Stimulated activated CD4-positive, alpha-beta T cell treated with anti-CD3 and anti-CD28 coated beads, Interleukin-1b, Interleukin-23, amount 100 ng/mL, for 1 hour (primary cell): ENCODE measurements at places on chromosomes 6 and 20.

DNA sequence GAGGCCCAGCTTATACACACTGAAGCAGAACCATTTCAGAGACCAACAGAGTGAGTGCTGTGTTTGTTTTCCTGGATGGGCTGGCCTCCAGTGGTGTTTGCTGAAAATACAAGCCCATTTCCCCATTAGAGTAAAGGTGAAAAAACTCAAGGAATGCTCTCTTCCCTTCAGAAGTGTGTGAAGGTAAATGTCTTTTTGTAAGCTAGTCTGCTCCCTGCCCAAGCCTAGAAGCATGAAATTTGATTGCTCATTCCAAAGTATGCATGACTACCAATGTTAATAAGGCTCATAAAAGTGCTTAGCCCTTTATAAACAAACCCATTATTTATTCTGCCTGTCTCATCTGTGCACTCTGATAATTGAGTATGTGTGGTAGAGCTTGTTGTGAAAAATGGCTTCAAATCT lies 59.1 kb downstream of the ADGRF1 start:
- no peak for DNase-seq

- no peak for DNase-seq
These were observed 219.5 kb upstream of the RIN2 start for GRCh38 chr20:19538556-19538955.

DNA sequence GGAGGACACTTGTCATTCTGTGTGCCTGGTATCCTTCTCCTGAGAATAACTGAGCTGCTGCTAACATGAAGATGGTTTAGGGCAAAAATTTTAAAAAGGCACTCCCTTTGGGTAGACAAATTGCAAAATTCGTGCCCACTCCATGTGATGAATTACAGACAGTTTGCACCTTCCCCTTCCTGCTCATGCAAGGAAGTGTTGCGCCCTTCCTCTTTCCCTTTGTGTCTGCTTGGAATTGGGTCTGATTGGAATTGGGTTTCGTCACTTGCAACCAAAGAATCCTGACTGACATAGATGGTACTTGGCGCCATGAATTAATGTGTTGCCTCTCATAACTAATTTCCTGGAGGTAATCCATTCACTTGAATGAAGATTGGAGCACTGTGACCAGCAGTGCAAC lies 62.3 kb upstream of the SHLD1 start:
- DNase-seq = no peak

GRCh38 chr6:24214984-24215383 lies 89.0 kb downstream of the NRSN1 start:
- DNase-seq = no peak

DNA sequence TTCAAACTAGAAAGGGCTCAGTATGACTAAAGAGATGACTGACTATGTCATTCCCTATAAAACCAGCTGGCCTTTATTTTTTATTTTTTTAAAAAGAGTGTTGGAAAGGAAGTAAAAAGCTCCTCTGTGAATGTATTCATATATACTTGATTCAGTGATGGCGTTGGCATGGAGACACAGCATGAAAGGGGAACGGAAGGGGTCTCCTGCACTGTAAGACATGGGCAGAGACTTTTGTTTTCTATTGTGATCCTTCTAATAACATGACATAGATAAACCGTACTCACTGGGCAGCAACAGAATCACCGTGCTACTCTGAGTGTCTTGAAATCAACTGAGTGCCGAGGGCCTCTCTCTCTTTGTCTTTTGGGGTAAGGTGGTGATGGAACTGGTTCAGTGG lies 228.1 kb upstream of the RIN2 start:
- no peak for DNase-seq

DNA sequence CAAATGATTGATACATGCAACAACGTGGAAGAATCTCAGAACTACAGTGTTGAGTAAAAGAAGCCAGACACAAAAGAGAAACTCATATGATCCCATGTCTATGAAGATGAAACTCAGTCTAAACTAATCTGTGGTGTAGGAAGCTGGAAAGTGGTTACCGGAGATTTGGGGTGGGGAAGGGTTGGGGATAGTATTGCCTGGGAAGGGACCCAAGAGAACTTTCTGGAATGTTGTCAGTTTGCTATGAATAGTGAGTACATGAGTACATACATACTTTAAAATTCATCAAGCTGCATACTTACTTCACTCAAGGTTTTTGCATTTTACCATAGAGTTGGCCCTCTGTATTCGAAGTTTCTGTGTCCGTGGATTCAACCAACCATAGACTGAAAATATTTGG lies 106.0 kb downstream of the SAMD5 start:
- no peak for DNase-seq

DNA sequence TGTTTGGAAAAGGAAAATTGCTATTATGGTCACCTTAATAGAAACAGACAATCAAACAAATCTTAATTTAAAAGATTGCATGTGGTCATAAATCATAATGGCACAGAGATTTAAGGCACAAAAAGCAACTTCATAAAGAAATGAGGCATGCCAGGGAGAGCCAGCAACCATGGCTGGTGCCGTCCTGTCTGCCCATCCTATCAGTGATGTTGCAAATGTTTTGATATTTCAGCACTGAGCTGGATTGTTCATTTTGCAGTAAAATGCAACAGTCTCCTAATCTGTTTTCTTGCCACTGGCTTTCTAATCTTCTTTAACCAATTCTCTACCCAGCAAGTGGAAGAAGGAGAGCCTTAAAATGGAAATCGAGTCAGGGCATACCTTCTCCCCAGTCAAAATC lies 249.8 kb downstream of the SAMD5 start:
- DNase-seq = no peak

DNA sequence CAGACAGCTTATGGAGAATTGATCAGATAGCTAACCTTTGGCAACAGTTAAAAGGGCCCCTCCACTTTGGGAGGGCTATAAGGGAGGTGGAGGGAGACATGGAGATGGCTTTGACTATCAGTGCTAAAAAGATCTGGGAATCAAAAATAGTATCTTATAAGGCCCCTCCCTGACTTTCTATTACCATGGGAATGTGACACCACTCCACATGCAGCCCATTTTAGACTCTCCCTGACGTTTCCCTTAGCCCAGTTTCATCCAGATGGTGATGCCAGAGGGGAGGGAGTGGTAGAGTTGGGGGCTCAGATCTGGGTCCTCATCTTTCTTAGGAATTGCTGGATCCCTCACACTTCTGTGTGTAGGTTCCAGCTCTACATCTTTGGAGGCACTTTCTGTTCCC lies 200.0 kb upstream of the DTNBP1 start:
- no peak for DNase-seq

GRCh38 chr6:138535728-138536455 lies 36.6 kb upstream of the NHSL1 start:
- DNase-seq = no peak

DNA sequence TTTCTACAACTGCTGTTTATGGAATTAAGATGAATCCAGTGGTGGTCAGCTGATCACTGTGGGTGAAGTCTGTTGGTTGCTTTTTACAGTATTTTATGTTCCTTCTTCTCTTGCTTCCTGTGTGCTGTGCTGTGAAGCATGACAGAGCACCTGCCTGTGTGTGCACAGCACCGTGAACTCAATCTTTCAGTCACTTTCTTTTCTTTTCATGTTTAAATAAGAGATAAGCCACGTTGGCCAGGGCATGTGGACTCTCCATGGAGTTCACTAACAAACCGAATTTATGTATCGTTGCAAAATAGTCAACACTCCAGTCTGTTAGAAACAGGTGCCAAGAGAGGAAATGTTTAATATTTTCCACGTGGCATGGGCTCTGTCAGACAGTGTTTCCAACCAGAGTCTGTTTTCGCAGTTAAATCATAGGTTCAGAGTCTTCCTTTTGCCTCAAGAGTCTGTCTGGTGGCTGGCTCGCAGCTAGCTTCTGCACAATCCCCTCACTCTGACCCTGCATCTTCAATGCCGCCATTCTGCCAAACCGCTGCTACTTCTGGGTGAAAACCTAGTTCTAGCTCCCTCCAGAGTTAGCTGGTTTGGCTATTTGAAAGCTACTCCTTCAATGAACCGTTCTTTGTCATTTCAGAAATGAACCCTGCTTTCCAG lies 73.2 kb downstream of the QRSL1 start:
- no peak for DNase-seq

DNA sequence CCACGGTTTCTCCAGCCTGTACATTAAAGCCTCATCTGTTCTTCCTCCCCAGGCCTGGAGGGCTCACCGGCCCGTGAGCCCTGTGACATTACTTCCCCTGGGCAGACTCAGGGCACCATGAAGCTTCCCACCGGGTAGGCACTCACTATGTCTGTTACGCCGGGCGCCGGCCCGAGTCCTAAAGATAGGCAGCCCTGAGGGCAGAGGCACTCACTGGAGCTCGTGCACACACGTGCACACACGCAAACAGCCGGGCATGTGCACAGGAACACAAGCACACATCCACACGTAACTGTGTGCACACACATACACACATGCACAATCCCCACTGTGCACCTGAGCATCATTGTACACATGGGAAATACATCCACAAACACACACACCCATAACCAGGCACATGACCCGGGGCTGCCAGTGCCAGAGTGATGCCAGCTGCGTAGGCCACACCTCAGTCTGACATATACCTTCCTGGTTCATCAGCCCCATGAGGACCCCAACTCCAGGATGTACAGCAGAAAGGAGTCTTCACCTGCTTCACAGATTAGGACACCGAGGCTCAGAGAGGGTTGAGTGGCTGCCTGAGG lies 83.7 kb downstream of the YTHDF1 start:
- no peak for DNase-seq

DNA sequence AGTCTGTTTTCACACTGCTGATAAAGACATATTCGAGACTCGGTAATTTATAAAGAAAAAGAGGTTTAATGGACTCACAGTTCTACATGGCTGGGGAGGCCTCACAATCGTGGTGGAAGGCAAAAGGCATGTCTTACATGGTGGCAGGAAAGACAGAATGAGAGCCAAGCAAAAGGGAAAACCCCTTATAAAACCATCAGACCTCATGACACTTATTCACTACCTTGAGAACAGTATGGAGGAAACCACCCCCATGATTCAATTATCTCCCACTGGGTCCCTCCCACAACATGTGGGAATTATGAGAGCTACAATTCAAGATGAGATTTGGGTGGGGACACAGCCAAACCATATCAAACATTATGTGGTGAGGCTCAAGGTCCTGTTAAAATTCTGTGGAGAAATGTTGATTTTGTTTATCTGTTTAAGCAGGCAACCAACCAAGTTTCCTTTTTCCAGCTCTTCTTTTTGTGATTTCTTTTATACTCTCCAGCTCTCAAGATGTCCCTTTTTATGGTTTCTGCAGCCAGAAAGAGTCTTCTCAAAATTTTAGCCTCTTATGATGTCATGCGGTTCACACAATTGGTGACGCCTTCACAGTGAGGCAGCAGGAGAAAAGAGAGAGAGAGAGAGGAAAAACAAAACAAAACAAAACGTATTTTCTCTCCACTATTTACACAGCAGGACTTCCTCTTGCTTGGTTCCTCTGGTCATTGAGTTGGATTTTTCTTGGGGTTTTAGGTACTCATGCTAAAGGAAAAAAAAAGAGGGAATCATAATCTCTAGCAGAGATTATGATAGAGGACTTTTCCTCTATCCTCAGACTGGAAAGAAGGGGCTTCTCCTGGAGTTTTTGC lies 18.0 kb downstream of the AIG1 start:
- no peak for DNase-seq

DNA sequence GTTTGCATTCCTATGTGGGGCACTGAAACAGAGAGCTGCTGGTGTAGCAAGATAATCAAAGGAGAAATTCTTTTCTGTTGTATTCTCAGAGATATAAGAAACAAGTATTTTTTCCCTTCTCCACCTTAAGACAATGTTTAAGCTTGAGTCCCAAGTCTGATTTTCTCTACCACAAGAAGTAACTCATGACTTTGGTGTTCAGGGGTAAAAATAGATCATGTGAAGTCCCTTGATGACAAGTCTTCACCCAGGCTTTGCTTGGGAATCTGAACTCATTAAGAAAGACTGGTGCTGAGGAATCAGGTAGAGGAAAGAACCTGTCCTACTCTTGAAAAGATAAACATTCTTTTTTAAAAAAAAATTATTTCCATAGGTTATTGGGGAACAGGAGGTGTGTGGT lies 205.6 kb downstream of the ALDH8A1 start:
- DNase-seq = no peak

- no peak for DNase-seq
These were observed 40.1 kb downstream of the VTA1 start for GRCh38 chr6:142187209-142187608.

GRCh38 chr6:2979819-2980464 lies 8.6 kb upstream of the SERPINB6 start:
- no peak for DNase-seq

- no peak for DNase-seq
These were observed 59.8 kb downstream of the IGF2R start for GRCh38 chr6:160028487-160029275.

DNA sequence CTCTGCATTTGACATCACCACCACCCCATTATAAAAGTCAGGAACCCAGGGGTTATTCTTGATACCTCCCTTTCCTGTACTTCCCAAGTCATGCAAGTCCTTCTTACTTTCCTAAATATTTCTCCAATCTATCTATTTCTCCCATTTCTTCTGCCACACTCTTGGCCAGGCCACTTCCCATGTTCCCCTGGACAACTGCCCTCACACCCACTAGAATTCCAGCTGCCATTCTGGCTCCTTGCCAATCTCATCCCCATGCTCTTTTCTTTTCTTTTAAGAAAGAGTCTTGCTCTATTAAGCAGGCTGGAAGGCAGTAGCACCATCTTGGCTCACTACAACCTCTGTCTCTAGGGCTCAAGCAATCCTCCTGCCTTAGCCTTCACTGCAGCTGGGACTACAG lies 15.2 kb downstream of the DEFB132 start:
- no peak for DNase-seq

DNA sequence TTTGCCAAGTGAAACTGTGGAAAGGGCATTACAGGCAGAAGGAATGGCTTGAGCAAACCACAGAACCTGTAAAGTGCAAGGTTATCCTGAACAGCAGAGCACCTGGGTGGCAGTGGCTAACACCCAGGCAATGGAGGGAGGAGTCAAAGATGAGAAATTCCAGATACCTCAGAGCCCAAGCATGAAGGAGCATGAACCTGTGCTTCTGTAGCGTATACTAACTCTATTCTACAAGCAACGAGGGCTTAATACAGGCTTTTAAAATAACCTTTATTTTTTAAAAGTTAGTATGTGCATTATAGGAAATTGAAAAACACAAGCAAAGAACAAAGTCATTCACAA lies 77.0 kb downstream of the CNBD2 start:
- no peak for DNase-seq

DNA sequence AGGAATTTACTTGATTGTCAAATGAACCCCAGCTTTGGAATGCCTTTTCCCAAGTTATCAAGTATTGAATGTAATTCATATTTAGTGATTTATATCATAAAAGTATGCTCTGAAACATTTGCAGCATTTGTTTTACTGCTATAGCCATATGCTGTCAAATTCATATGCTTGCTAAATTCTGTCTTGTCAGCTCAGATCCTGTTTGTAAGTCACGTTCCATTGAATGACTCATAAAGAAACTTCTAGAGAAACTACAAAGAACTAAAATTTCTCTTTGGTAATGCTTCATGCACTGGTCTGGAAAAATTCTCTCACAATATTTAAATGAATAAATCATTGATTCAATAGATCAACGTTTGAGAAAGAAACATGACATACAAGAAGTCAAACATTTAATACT lies 445.9 kb downstream of the PHF3 start:
- no peak for DNase-seq
